ENCODE measurements at places on chromosomes 1 and 21. TPM values are rescaled to one million over a fixed set of nuclear protein-coding genes. Genes with fewer than 3 reads are reported as not detected.

The ZYG11A gene
- 0.07 TPM for total RNA-seq

The FAM177B gene
- total RNA-seq, result 0.53 TPM

The CFAP74 gene
- total RNA-seq, result not detected

- DNase-seq, result no peak
Observed at GRCh38 chr1:20485527-20486456, at the start of gene CAMK2N1. Gene CAMK2N1 (minus strand): TSS chr1:20486210. CDS start chr1:20485379, 831 bp downstream.

DNA sequence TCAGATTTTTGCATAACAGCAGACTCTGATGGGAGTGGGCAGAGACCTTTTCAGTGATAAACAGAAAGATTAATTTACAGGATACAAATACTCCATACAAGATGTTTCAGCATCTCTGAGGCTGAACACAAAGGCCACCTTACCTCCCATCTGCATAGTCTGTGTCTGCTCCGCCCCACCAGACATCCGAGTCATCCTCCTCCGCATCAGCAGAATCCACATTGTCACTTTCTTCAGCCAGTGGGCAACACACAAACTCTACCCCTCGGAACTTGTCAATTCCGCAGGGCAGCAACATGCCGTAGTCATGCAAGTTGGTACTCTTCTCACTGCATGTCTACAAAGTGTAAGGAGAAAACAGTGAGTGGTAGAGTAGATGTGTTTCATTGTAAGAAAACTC, 119.7 kb downstream of the APP start:
- DNase-seq, result no peak

The OR2AJ1 gene
- not detected for total RNA-seq

DNA sequence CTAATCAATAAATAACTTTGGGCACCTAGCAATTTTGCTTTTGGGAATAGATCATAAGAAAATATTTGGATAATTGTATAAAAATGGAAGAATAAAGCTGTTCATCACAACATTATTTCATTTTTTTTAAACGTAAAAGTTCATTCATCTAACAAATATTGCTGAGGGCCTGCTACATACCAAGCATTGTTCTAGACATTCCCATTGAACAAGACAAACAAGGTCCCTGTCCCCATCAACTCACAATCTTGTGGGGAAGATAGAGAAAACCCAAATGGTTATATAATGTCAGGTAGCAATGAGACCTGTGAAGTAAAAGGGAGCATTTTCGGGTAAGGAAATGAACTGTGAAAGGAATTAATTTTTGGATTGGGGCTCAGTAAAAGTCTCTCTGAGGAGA, 54.0 kb upstream of the BEND5 start:
- DNase-seq, result no peak

GRCh38 chr1:229478852-229479251, 29.3 kb downstream of the NUP133 start:
- no peak for DNase-seq

DNA sequence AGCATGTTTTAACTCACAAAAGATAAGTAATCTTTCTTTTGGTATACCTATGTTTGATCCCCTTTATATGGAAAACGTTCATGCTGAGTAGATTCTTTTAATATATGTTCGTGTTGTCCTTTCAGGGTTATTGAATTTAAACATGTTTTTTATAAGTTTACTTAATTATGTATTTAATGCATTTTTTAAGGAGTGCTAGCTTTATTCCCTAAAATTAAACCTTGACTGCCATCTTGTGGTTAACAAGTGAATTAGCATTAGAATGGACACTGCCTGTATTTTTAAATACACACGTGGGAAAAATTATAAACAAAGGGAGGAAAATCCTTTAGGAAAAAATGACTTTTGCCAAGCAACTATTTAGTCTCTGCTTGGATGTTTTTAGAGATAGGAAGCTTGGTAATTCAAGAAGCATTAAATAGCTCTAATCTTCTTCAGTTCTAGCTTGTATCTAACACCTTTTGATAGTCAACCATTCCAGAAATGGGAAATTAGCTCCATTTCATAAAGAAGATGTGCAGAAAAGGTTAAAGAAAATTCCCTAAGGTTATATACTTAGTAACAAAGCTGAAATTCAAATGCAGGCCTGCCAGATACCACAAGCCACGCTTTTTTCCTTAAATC, 43.0 kb downstream of the UBE2U start:
- DNase-seq, result no peak
